ENCODE measurements at places on chromosomes 3 and 15. TPM values are rescaled to one million over a fixed set of nuclear protein-coding genes. Genes with fewer than 3 reads are reported as not detected.

The LDHAL6B gene
- not detected for total RNA-seq

GRCh38 chr3:61563313-61564271 lies 2.2 kb downstream of the PTPRG start:
- DNase-seq, result peak; percentile 29

DNA sequence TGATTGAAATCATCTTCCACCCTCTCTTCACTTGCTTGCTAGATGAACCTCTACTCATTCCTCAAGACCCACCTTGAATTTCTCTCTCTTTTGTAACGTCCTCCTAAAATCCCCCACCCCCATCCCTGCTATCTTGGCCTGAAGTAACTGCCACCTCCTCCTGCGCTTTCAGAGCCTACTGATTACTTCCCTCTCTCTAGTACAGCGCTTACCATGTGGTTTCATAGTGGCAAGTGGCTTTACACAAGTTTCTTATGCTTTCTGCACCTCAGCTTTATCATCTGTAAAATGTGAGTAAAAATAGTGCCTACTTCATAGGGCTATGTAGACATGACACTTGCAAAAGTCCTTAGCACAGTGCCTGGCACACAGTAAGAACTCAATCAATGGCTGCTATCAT lies 28.7 kb upstream of the DAZL start:
- no peak for DNase-seq

GRCh38 chr3:24400450-24400849 lies 94.2 kb downstream of the THRB start:
- DNase-seq, result no peak

DNA sequence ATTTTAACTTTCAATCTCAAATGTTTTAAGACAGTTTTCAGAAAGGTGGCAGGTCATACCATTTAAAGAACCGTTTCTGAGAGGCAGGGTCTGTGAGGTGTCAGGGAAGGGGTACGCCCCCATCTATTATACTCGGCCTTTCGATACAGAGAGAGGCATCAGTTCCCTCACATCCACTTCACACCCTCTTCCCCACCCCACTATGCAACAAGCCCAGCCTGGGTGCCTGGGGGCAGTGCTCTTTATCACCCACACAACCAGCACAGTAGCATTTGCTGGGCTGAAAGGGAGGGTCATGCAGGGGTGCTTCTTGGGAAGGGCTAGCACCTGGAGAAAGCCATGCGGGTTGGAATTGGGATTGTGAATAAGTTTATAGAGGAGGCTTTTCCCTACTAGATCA lies 56.0 kb upstream of the KCNMB2 start:
- no peak for DNase-seq

- DNase-seq, result peak; percentile 92
Measured at GRCh38 chr3:61358364-61358763, 107.1 kb upstream of the FHIT start.

- no peak for DNase-seq
Measured at GRCh38 chr15:71385457-71385856, 270.2 kb downstream of the THSD4 start.

The CCR1 gene
- 4.2 TPM for total RNA-seq

DNA sequence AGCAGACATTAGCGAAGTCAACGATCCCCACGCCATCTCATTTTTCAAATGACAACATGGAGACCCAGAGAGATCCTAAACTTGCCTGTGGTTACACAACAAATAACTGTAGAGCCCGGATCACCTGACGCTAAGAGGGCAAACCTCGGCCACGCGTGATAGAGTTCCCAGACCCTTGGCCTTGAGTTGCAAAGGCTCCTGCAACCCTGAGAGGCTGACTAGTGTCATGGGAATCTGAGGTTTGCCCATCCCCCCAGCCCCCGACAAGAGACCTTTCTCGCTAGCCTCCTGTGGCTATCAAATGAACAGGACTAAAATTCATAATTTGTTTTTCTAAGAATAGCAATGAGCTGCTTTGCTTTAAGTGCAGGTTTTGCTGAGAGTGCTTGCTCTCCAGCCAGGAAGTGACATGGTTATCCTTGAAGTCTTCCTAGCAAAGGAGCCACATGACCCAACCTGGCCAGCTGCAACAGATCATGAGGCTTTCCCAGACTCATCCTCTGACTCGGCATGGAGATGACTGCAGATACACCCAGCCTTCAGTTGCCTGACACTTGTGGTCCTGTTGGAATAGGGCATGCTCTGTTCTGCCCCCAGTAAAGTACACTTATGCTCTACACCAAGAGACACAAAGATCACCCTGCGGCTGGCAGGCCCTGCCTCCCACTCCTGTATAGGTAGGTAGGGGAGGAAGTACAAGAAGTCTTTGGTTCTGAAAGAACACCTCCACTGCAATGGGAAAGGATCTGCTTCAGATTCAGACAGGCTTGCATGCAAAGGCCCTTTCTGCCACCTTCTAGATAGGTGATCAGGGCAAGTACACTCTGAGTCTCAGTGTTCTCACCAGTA lies 36.0 kb downstream of the MCF2L2 start:
- no peak for DNase-seq

GRCh38 chr3:147405231-147406027 lies 914 bp downstream of the ZIC4 start:
- DNase-seq, result no peak

The DUT gene
- total RNA-seq, result 71.0 TPM

Data from right cardiac atrium (tissue), 5 donors.